Islet precursor cell (in vitro differentiated cells): ENCODE measurements at places on chromosomes 5 and 9.
A peak's percentile ranks its signal among the peaks of the same experiment; 100 is the strongest.

DNA sequence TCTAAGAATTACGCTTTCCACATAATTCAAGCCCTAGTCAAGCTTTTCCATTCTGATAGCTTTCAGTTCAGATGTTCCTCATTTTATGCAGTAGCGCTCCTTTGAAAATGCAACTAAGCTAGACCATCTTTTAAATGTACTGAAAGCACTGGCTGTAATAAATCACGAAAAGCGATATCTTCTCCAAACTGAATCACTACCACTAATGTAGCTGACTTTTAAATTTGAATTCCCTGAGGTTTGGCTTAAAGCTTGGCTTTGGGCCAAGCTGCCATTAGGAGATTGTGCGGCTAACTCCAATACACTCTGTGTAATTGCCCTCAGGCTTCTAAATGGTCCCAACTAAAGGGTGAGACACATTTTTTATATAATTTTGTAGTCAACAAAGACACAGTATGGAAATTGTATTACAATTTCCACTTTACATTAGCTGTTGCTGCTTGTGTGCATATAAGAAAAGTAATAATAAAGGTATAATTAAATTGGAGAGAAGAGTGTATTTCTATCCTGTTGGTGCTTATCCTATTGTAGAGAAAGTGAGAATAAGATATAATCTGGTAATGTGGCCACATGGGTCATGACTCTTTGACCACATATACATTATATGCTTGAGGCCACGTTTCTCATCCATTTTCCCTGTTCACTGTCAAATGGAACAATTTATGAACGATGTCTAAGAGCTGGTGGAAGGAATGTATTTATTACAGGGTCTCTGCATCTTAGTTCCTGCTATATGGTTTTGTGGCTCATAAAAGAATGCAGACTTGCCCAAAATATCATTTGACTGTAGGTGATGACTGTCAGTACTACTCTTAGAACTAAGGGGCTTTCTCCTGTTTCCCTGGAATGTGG is 118.7 kb upstream of the TAF11L2 start:
- no peak for DNase-seq

GRCh38 chr5:91707521-91707841 is 324.4 kb upstream of the ARRDC3 start:
- DNase-seq = no peak

- no peak for DNase-seq
Observed at GRCh38 chr9:36874921-36875320, 159.1 kb downstream of the PAX5 start.

DNA sequence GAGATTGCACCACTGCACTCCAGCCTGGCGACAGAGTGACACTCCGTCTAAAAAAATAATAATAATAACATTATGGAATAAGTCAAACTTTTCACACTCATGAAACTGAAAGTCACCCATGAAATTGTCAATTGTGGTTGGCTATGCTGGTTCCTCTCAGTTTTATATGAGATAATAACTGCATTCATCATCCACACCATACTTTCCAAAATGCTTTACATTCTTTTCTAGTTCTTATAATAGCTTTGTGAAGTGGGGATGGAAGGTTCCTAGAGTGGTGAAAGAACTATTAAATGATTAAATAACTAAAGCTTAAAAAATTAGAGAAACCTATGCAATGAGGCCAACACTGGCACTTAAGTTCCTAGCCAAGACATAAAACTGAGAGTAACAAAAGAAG is 12.6 kb upstream of the ASPN start:
- no peak for DNase-seq

DNA sequence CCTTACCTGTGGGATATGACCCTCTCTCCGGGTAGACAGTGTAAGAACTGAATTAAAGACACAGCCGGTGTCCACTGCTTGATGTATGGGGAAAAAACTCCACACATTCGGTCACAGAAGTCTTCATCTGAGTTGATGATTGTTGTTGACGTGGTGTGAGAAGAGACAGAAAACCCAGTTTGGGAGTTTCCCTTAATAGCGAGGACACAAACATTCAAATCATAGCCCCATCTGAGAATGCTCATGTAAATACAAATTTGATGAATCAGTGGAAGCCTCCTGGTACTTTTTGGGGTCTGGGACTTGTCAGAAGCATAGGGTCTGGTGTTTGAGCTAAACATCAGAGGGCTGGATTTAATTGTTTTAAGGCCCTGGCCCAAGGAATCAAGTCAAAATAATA is 11.0 kb downstream of the HAVCR1 start:
- DNase-seq = no peak

DNA sequence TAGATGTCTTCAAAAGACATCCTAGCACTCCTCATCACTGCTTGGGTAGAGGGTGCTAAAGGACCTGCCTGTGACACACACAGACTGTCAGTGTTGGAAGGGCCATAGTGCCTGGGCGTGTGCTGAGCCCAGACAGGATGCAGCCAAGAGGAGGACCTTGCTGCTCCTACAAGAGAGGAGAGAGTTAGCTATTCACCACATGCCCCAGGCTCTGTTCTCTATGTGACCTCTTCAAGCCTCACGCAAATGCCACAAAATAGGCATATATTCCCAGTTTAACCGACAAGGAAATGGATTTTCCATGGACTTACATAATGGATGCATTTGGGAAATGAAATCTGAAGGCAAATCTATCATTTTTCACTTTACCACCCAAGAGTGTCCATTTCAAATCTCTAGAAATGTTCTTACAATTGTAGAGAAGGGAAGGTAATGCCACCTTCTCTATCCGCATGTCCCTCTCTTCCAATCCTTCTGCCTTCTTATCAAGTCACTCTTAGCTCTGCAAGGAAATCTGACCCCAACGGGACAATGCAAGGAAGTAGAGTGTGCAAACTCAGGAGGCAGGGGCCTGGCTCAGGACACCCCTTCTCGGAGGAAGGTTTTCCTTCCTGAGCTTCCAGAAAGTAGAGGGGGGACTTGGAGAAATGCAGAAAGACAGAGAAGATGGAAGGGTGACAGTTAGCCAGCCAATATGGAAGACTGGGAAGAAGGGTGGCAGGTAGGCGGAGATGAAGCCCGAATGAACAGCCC is 49.5 kb downstream of the TRIM32 start:
- no peak for DNase-seq

DNA sequence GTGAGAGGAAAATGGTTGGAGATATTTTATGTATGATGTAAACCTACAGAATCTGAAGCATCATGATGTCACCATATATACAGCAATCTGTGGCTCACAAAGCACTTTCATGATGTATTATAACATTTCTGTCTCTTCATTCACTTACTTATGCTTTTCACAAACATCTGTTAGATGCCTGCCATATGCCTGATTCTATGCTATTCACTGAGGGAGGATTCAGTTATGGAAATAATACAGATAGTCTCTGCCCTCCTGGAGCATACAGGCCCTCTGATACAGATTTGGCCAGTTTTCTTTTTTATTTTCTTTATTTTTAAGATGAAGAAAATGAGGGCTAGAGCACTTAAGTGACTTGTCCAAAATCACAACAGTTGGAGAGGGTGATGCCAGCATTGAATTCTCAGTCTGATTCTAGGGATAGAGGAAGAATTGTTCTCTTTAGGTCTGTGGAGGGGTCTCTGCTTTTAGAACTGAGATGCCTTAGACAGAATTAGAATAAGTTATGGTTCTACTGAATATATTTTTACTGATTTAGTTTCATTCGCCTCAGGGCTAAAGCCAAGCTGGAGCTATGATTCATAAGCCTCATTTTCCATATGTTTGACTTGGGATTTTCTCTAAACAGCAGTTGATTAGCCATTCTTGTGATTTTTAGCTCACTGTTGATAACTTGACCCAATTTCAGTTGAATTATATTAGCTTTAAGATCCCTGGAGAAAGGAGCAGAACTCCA is 636.4 kb downstream of the PRELID2 start:
- DNase-seq = no peak

GRCh38 chr5:14237317-14238086 is 94.4 kb downstream of the TRIO start:
- no peak for DNase-seq

DNA sequence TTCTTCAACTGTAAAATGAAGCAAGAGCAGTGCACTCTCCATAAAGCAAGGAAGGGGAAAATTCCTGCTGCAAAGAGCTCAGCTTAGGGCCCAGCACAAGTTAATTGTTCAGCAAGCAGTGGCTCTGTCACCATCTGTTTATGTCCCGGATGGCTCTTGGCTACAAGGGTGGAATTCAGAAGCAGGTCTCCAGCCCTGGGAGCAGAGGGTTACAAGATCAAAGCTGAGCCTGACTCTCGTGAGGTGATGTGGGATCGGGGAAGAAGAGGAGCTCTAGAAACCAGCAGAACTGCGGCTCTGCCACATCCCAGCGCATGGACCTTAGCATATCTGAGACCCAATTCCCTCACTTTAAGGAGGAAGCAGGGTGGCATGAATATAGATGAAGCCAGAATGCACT is 25.2 kb upstream of the OLFM1 start:
- peak; percentile 18 for DNase-seq

DNA sequence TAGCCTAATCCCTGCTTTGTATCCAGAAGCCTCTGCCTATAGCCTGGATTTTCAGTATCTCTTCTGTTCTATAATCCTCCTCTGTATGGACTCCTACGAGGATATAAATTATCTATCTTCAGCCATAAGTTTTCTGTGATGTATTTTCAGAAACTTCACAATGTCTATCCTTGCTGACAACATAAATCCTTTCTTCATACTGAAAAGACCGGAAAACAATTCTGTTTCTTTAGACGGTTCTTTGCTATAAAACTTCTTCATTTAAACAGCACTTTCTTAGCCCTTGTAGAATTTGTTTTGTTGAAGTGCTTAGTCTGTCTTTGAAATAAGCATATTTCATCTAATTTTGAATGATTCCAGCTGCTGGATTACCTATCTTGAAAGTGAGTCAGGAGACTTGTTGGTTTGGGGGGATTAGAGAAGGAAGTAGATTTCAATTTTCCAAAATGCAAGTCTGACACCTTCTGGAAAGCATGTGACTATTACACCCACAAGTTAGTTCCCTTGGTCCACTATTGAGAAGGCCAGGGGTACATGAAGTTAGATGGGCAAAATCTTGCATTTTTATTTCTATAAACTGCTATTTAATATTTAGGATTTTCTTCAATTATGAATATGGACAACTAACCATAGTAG is 96.3 kb upstream of the RANBP3L start:
- DNase-seq = no peak

- DNase-seq = no peak
Observed at GRCh38 chr9:83966209-83966582, 13.8 kb downstream of the HNRNPK start.

- no peak for DNase-seq
Observed at GRCh38 chr5:74446725-74447241, 193.7 kb downstream of the ENC1 start.
